Fibroblast of lung (primary cell): ENCODE measurements at places on chromosomes 11 and 22. TPM values are rescaled to one million over a fixed set of nuclear protein-coding genes. Genes with fewer than 3 reads are reported as not detected.

DNA sequence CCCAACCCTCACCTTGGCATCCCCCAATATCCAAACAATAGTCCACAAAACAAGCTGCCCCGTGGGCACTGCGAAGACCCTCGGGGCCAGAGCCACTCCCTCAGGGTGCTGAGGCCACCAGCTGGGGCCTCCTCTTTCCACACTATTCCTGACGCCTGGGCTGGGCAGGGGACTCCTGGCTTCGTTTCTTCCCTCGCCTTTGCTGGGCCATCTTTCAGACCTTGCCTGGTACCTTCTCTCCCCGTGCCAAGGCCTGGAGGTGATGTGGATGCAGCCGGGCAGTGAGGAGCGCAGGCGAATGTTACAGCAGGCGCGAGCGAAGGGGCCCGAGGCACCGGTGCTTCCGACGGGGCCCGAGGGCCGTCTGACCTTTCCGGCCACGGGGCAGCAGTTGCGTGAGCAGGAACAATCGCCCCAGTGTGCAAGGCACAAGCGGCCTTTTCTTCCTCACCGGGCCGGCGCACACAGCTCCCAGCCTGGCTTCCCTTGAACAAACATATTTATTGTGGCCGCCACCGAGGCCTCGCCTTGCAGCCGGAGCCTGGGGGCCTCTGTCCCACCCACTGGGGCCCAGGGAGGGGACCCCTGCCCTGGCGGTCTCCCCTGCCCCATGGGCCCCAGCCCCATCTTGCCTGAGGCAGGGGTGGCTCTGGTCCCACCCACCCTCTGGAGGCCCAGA lies 32.6 kb upstream of the KCNQ1OT1 start:
- DNase-seq = no peak

DNA sequence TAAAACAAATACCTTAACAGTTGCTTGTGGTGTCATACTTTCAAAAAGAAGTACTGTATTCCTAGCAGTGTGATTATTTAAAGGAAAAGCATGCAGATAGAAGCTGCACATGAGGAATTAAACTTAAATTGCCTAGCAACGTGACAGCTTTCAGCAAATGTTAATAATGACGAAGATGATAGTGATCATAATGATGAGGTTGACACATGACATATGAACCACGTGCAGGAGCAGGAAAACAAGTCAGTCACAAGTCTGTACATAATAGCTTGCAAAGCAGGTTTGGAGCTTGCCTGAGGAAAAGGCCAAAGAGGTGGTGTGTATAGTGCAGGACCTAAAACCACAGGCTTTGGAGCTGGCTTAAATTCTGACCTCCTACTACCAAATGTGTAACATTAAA lies 30.6 kb upstream of the PIK3C2A start:
- no peak for DNase-seq

The OR52N4 gene
- total RNA-seq = 0.33 TPM in 1 of 2 replicates, not detected in the other

The BIK gene
- total RNA-seq = not detected in 2 replicates

DNA sequence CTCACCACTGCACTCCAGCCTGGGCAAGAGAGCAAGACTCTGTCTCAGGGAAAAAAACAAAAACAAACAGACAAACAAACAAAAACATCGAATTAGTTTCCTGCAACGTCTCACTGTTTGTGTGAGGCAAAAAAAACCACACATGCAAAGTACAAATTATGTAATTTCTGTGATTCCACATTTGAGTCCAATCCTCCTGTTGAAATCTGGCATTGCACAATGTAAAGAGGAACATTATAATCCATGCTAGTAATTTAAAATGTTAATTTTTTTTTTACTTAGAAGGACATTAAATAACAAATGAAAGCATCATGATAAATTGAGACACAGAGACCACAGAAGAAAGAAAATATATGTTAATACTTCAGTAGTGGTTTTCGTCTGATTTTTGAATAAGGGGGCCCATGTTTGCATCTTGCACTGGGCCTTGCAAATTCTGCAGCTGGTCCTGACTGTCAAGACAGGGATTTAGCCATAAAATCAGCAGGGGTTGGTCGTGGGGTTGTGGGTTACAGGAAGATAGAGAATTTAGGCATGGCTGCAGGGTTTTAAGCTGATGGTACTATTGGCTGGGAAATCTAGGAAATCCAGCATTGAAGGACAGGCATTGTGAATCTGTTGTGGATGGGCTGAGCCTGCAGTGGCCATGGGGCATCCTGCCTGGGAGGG lies 102.6 kb upstream of the ALDH3B2 start:
- no peak for DNase-seq

DNA sequence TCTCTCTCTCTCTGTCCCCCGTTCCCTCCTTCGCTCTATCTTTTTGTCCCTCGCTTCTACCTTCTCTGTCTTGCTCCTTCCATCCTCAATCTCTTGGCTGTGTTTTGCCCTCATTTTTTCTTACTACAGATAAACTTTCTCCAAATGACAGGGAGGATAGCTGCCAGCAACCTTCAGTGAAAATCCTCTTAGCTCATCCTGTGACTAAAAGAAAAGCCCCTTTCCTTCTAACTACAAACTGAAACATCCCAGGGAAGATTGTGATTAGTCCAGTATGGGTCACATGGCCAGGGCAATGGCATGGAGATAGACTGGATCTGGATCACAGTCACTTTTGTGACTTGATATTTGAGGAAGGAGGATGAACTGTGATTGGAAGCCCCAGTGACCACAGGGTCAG lies 10.4 kb downstream of the SPON1 start:
- no peak for DNase-seq

The GNAZ gene
- total RNA-seq = 1.3 and 1.7 TPM in 2 replicates
